Heart right ventricle (tissue), 16 donors: ENCODE measurements at places on chromosomes 2 and 18.

DNA sequence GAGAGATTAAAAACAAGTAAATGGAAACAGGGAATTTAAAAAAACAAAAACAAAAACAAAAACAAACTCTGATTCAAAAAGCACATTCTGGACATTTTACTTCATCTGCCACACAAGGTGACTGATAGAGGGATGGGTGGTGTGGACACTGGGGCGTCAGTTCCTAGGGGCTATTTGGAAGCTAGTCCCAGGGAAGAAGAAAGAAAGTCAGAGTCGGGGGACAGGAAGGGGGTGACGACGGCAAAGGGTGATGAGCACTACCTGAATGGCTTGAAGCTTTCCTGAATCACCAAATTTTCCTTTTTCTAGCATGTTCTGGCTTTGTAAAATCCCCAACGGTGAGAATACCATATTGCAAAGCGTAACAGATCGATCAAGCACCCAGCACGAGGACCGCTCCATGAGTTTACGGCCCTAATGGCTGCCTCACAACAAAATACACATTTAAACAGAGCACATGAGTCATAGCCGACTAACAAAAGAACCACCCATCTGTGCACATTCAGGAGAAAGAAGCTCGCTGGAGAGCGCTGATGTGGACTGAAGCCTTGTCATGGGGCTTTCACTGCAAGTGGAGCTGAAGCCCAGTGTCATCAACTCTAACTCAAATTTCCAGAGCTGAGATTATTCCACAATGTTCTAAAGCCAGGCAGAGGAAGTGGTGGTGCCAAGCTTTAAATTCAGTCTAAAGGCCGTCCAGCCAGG, 178.9 kb downstream of the LNPK start:
- DNase-seq = no peak

GRCh38 chr18:44724105-44724778, 43.6 kb downstream of the SETBP1 start:
- DNase-seq = no peak

GRCh38 chr2:73939419-73939818, 12.7 kb downstream of the DGUOK start:
- no peak for DNase-seq

DNA sequence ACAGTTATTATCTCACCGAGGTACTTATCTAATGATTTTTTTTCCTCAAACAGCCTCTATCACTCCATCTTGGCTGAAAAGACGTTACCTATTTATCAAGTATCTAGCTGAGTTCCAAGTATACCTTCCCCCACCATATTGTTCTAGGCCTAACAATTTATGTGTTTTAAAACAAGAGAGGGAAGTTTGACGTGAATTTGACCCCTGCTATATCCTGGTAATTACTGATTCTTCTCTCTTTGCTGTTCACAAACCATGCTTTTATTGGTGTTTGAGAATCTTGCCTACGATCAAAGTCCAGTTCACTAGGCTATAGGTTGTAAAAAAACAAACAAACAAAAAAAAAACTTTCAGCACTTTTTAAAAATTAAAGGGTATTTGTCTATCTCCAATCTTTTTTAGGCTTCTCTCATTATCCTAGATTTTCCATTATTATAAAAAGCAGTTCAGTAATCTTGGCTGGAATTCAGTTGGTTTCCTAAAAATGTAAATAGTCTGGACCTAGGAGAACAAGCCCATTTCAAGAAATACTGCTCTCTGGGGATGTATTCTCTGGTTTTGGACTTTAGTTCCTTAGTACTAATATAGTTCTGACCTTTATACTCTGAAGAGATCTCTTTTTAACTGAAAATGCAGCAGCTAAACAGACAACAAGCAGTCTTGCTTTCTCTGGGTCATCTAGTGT, 505.4 kb downstream of the CPS1 start:
- no peak for DNase-seq

GRCh38 chr2:72180351-72180750, 32.7 kb upstream of the CYP26B1 start:
- no peak for DNase-seq

- DNase-seq = no peak
These were observed 14.2 kb downstream of the PMS1 start for GRCh38 chr2:189798312-189799029.

DNA sequence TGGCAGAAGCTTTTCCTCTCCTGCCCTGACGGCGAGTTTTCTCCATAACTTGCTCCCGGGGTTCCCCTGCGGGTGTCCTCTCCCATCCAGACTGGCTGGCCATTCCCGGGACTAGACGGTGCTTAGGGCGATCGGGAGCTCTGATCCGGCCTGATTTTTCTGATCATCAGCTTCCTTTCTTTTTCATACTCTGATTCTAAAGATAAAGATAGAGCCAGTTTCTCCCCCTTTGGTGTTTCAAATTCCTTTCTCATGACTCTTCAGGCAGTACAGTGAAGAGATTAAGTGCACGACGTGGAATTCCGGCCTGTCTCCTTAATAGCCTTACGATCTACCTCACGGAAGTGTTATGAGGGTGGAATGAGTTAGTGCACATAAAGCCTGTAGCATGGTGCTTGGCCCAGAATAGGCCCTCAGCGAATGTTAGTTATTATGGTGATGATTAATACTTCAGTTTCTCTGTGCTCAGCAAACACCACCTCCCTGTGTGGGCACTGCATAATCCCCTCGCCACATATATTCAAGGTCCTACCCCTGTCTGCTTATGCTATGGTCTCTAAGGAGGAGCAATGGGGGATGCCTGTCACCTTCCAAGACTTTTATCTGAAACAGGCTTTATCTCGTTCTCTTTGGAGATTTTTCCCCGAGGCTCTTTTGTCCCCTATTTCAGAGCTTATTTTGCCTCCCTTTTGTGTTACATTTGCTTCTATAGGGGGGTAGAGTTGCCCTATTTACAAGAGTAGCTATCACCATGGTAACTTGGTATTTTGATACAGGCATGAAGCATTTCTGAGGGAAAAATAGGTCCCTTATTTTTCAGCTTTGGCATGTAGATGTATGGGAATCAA, 254.8 kb downstream of the CDH2 start:
- no peak for DNase-seq

DNA sequence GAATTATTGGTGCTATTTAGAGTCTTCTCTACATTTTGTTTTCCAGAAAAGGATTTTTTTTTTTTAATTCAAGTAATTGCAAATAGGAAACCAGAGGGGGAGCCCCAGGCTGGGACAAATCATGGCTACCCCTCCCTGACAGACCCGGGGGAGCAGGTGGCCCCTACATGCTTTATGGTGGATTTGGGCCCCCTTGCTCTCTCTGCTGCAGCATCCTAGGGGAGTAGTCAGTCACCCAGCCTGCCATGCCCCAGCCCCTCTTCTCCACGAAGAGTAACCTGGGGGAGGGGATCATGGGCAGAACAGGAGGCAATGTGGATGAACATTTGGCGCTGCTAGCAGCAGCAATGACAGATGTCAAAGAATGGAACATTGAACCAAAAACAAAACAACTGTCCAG, 4.6 kb downstream of the C2orf81 start:
- DNase-seq = no peak

DNA sequence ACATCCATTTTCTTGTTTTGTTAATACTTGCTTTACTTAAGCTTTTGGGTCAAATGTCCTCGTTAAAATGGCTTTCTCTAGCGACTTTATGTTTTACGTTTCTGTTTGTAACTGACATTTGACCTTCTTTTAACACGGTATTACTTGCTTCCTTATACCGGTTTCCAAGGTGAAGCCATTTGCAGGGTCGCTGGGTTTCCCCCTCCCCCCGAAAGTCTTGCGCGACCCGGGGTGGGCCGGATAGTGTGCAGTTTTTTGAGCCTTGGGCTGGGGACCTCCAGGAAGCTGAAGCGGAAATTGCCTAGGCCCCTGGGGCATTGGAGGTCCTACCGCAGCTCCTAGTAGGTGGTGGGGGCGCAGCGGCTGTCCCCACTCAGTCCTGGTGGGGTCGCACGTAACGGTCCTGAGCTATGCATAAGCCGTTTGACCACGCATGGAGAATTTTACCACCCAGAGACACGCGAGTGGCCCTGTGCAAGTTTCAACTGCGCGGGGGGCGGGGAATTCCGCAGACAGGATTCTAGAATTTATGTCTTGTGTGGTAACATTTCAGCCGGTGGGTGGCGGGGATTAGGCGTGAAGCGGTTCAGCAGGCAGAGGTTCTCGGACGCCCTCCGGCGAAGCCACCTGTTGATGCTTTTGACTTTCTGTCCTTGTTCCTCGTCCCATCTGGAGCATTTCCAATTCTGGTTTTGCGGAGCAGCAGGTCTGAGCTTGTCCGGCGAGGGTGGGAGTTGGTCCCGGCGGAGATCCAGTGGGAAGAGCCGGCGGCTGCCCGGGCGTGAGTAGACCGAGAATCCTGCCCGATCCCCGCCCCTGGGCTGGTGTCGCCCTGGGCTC, 2.4 kb downstream of the CFLAR start:
- DNase-seq = peak; percentile 92

- no peak for DNase-seq
These were observed 397.4 kb upstream of the SALL3 start for GRCh38 chr18:78582181-78582709.

GRCh38 chr2:63837036-63837594, 4.6 kb upstream of the UGP2 start:
- no peak for DNase-seq

GRCh38 chr2:230441227-230441897, 25.4 kb downstream of the SP100 start:
- DNase-seq = no peak

DNA sequence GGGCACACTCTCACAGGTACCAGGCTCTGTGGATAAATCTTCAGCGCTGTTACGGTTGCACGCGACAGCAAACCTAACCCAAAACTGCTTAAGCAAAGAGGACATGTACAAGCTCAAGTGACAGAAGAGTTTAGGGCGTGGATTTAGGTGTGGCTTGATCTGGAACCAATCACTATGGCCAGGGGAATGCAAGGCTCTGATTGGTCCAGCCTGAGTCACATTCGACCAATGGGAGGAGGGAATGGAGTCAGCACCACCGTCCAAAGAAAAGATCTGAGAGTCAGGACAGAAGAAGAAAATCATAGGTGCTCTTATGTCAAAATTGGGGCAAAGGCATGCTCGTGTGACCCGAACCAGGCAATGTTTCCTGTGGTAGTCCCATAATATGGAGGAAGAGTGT, 139.0 kb downstream of the TRIM43 start:
- no peak for DNase-seq

- no peak for DNase-seq
These were observed 165.2 kb upstream of the KLF7 start for GRCh38 chr2:207330912-207331311.

GRCh38 chr2:240687741-240688552, 3.7 kb upstream of the AQP12A start:
- DNase-seq = no peak

DNA sequence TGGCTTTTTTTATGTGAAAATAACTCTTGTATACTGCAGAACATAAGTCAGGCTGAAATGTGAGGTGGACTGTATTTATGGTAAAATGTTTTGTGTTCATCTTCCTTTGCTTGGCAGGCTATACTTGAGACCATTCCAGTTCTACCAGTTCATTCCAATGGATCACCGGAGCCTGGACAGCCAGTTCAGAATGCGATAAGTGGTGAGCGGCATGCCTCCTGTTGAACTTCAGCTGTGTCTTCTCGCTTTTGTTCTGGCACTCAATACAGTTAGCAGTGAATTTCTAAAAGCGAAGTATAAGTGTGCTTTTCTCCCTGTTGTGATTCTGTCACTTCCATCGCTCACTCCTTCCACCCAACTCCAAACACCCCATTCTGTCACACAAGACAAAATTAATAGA, 138.5 kb downstream of the ARHGAP28 start:
- no peak for DNase-seq

DNA sequence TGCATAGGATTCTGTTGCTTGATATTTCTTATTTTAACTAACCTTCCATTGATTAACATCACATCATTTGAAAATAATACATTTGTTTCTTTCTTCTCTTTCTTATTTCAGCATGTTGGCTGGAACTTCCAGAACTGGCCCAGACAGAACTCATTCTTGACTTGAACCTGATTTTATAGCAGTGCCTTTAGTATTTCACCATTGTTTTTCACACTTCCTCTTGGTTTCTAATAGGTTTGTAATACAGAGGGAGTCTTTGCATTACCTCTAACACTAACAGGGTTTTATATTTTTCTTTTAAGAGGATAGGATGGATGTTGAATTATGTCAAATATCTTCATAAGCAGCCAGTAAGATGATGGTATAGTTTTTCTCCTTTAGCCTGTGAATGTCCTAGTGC, 39.2 kb downstream of the SEMA4F start:
- no peak for DNase-seq

GRCh38 chr18:41113885-41114482, 841.0 kb upstream of the PIK3C3 start:
- DNase-seq = no peak

GRCh38 chr2:55916473-55917049, 7.0 kb downstream of the EFEMP1 start:
- no peak for DNase-seq

GRCh38 chr2:68921646-68922045, 31.0 kb downstream of the GKN2 start:
- no peak for DNase-seq

DNA sequence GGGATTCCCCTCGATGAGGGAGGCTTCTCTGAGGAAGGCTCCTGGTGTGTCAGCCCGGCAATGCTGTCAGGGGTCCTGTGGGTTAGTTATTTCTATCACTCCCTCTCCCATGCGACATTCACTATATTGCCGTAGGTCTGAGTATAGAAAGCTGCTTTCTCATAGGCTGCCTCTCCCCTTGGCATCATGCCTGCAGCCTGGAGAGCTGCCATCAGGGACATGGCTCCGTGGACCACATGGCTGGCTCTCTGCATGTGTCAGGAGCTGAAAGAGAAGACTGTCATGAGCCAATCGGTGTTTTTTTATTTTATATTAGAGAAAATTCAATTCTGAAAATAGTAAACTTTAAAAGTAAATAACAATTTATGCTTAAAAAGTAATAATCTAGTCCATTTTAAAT, 198.0 kb downstream of the CDH20 start:
- DNase-seq = peak; percentile 51

GRCh38 chr2:63881205-63881604, 39.5 kb downstream of the UGP2 start:
- no peak for DNase-seq

DNA sequence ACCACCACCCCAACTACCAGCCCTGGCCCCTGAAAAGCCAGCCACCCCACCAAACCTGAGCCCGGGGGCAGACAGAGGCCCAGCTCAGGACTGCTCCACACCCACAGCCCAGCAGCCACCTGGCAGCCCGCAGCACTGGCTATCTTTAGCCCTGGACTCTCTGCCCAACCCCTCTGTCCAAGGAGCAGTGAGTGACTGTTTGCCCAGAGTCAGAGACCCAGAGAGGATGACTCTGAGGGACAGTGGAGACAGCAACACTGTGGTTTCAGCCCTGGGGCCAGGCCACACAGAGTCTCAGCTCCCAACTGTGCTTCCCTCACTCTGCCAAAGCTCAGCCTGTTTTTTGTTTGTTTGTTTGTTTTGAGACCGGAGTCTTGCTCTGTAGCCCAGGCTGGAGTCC, 32.6 kb downstream of the BIN1 start:
- no peak for DNase-seq
